ENCODE measurements at places on chromosomes 4 and X.

DNA sequence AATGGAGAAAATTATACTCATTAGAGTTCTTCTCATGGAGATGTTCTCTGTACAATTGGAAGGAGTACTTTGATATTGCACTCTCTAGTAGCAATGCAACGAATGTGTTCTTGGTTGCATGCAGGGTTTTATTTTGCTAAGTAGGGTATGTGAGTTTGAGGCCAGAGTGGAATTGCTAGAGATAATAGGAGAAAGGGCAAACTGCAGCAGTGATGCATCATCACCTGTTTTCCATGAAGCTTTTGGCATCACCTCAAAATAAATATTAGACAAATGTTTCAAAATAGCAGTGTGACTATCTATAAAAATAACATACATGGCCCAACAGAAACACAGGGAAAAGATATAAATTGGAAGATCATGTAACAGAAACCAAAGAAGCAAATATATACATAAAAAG lies 93.3 kb downstream of the TIGD2 start:
- no peak for DNase-seq

GRCh38 chr4:6229095-6229494 lies 28.7 kb upstream of the JAKMIP1 start:
- no peak for DNase-seq

DNA sequence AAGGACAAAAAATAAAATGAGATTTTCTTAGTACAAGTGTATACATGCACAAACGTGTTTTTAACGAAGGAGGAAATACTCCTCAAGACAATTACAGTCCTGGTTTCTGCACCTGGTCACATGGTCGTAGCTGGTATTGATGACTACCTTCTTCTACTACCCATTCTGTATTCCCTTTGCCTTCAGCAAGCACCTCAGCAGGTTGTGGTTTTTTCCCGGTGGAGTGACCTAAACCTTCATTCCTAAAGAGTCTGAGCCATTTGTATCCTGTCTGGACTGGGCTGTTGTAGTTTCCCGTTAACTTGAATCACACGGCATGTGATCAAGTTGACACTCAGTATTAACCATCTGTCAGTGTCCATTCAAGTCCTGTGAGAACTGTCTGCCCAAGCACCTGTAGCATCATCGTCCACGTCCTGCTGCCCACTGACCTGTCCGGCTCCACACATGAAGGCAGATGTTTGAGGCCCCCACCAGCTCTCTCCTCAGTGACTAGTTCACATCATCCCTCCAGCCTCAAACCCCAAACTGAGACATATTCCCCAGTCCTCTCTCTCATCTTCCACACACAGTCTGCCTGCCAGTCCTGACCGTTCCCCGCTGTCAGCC lies 31.1 kb upstream of the TBC1D14 start:
- DNase-seq, result no peak

GRCh38 chr4:121272526-121272925 lies 108.3 kb downstream of the QRFPR start:
- DNase-seq, result peak; percentile 92

DNA sequence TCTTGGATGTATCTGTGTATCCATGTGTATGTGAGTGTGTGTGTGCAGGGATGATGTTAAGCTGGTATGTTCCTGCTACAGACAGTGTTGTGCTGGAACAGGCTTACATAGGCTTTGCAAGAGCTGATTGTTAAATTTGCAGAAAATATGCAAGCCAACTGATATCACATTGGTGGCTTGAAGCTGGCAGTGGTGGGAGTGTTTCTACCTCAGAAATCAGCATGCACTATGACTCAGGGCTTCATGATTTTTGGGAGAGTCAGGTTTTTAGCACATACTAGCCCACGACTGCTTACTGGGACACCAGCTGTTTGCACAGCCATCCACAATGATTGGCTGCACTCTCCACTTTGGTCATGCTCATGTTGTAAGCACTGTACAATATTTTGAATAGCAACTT lies 261.8 kb downstream of the DHX15 start:
- DNase-seq, result peak; percentile 67

DNA sequence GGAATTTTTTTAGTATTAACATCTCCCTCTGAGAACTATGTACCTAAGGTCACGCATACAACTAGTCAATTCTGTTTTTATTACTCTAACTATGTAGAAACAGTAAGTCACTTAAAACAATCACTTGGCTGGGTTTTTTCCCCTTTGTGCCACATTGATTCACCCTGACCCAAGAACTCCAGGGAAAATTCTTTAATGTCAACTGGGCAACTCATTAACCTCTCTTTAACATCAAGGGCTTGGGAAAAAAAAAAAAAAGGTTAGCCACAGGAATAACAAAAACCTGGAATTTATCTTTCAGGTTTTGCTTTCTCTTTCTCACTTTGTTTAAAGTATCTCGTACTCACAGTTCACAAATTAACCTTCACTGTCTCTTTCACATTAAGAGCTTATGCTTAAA lies 8.1 kb downstream of the RPL9 start:
- no peak for DNase-seq

- DNase-seq, result peak; percentile 34
Measured at GRCh38 chr4:108651014-108651791, 804 bp downstream of the OSTC start.

DNA sequence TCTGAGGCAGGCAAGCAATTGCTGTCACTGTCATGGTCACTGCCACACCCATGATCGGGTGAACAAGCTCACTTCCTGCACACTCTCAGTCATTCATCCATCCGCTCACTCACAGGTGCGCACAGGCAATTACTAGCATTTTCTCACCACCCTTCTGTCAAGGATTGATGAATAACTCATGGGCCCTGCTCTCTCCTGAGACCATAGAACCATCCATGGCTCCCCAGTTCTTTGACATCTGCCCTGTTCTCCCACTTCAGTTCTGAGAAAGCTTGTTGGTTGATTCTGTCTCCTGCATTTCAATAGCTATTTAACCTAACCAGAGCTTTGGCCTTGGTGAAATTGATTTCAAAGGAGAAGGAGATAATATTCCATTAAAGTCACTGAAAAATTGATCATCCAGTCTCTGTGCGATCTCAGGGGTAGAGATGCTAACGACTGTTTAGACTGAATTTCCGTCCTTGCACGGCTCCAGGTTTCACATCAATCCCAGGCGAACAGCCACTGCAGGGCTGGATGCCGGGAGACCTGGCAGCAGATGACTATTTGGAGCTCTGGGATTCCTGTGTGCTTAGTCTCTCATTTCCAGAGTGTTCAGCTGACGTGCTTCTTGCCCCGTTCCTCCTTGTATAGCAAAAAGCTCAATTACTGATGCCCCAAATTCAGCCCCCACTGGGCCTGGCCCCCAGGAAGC lies 36.9 kb upstream of the ADRA2C start:
- no peak for DNase-seq
